Sigmoid colon (tissue), 7 donors: ENCODE measurements at places on chromosomes 6 and 20. TPM values are rescaled to one million over a fixed set of nuclear protein-coding genes. Genes with fewer than 3 reads are reported as not detected.

- DNase-seq, result peak; percentile 86
These were observed 10.6 kb downstream of the TEAD3 start for GRCh38 chr6:35486005-35486925.

- DNase-seq, result no peak
These were observed 264.0 kb downstream of the LAMA2 start for GRCh38 chr6:129146902-129147301.

DNA sequence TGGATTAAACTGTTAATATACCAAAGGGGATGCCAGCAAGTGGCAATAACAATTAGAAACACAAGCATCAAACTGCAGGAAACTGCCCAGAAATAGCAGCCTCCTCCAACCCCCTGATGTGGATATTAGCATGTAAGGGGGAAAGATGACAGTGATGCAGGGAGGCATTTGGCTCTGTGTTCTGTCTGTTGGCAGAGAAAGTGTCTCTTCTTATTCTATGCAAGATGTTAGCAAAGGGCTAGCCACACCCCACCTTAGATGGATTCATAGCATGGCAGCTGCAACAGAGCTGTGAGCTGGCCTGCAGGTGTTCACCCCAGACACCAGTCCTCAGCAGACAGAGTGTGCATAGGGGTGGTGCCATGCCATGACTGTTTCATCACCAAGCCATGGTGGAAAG lies 38.0 kb downstream of the SCP2D1 start:
- DNase-seq, result no peak

GRCh38 chr20:13277663-13278295 lies 56.7 kb downstream of the ISM1 start:
- no peak for DNase-seq

DNA sequence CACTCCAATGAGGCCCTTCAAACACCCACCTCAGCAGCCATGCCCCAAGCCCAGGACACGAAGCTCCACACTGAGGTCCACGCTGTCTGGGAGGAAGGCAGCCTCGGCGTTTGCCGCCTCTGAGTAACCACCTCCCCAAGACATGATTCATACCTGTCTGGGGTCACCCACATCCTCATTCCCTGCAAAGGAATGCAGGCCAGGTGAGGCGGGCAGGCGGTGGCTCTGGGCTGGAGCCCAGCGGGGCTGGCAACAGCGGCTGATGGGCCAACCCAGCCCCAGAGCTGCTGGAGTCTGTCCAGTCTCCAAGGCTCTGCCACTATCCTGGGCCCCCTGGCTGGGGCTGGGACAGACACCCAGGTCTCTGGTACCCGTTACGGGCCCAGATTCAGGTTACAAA lies 14.8 kb downstream of the PMEPA1 start:
- no peak for DNase-seq

The HSPA1L gene
- 2.3 TPM for total RNA-seq
